ENCODE measurements at places on chromosomes 12 and 14.

- no peak for DNase-seq
These were observed 449 bp downstream of the THAP2 start for GRCh38 chr12:71664411-71665089.

- DNase-seq, result no peak
These were observed 226.0 kb downstream of the PCNX1 start for GRCh38 chr14:71133296-71133695.

GRCh38 chr12:56261503-56262232 is 3.5 kb upstream of the ANKRD52 start:
- DNase-seq, result no peak

GRCh38 chr12:103422328-103422727 is 73.4 kb downstream of the C12orf42 start:
- no peak for DNase-seq

DNA sequence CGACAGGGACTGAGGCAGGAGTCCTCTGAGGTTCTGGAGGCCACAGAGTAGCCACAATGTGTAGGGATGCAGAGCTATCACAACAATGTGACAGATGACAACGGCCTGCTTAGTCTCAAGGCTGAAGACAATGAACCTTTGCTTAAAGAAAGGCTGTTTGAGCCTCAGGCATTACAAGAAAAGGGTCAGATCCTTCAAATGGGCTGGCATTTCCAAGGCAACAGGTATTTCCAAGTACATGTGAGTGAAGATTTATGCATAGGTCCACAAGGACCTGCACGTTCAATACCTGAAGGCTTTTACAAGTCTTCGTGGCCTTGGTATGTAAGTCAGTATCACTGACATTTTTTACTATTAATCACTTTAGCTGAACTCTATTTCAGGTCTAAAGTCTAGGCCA is 62.0 kb downstream of the TMCC3 start:
- no peak for DNase-seq

- DNase-seq, result no peak
These were observed 3.6 kb upstream of the ARID2 start for GRCh38 chr12:45725631-45726602.

DNA sequence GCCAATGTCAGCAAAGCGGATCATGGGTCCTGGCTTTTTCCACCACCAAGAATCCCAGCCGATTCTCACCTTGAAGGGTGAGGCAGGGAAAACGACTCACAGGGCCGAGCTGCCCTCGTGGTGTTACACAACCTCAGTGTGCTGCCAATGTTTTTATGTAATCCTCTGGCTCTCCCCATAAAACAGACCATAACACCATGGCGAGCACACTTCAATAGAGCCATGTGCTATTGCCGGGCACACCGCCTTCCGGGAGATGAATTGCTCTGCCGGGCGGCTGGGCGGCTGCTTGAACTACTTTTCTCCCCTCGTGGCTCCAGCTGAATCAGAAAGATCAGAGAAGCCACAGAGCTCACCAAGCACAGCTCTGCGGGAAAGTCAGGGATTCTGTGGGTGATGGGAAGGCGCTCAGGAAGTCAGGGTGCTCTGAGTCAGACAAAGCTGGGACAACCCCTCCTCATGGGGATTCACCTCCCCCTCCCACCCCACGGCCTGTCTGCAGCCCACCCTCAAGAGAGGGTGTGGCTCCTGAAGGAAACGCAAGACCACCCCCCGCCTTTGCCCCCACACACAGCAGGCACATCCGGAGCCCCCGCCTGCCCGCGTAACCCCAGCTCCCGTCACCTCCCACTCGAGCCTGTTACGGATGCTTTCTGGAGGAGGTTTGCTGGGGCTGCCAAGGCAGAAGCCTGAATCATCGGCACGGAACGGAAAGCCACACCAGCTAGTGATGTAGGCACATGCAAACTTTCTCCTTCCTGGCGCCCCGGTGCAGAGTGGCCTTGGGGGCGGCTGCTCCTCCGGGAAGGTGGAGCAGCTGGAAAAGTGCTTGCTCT is 1.8 kb downstream of the GALNT9 start:
- DNase-seq, result peak; percentile 36

GRCh38 chr14:52701223-52701622 is 5.8 kb upstream of the PSMC6 start:
- DNase-seq, result no peak

DNA sequence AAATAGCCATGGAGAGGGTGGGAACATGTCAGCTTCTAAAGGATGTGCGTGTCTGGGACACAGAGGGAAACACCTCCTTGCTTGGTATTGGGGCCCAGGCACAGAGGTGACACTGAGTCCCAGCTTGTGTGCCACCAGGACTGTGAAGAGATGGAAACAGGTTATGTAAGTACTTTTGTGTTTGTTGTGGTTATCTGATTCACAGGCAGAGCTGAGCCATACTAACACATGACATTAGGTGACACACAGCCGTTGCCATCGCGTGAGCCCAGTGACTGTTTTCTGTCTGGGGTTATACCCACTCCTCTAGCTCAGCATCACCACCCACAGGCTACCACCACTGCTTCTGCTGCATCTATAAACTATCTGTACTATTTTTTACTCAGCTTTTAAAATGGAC is 12.1 kb upstream of the FLVCR2 start:
- DNase-seq, result peak; percentile 87
